ENCODE measurements at places on chromosomes 5 and 9.

DNA sequence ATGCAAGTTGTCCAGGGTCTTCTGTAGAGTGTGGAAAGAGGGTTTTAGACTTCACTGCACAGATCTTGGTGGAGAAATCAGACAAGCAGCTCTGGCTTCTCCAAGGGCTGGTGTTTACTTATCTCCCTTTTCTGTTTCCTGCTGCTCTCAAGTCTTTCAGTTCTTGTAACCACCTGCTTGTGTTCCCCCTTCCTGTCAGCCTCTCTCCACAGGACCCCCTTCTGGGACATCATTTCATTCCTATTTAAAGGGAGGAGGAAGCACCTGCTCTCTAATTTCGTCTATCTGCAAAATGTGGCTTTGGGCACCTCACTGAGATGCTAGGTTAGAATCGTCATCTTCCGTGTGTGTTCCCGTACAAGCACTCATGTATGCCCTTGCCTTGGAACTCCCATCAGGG lies 636.2 kb downstream of the MTRR start:
- no peak for DNase-seq

DNA sequence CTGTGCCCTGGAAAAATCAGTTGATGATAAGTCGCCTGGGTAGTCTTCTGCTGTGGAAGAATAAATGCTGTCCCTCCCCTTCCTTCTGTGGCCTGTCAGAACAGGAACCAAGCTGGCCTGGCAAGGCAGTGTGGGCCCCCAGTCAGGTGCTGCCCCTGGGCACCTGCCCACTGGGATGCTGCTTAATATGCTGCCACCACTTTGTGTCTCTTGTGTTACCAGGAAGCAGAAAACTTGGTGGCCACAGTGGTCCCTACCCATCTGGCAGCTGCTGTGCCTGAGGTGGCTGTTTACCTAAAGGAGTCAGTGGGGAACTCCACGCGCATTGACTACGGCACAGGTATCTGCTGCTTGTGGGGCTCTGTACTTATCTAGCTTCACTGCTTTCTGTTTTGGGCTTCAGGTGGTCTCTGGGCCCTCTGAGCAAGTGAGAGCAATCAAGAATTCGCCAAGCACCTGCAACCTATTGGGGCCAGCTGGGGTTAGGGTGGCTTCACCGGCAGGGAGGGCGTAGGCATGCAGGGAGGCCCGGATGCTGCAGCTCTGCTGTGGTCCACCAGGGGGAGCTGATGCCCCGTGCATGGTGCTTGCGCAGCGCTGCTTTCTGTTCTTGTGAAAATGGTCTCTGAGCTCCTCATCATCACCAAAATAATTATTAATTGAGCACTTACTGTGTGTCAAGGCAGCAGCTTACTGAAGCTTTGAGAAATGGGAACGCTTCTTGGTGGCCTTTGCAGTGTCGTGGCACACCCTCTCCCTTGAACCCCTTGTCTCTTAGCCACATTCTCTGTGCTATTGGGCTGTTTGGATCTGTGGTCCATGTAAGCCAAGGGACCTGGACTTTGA lies 20.3 kb downstream of the PTPA start:
- DNase-seq, result peak; percentile 89

DNA sequence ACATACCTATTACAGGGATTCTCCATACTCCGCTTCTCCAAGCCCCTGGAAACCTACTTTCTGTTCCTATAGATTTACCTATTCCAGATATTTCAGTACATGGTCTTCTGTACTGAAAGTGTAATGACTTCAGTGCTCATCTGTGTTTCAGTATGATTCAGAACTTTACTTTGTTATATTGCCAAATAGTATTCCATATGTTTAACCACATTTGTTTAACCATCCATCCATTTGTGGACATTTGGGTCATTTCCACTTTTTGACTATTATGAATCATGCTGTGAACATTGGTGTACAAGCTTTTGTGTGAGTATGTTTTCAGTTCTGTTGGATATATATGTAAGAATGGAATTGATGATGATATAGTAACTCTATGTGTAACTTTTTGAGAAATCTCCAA lies 188.9 kb downstream of the PDZD2 start:
- peak; percentile 48 for DNase-seq

GRCh38 chr5:102834438-102834964 lies 79.4 kb downstream of the PAM start:
- DNase-seq, result no peak

- DNase-seq, result no peak
Observed at GRCh38 chr5:98341038-98342032, 432.1 kb upstream of the RGMB start.

- DNase-seq, result no peak
Observed at GRCh38 chr5:23412515-23412914, 94.9 kb upstream of the PRDM9 start.

- no peak for DNase-seq
Observed at GRCh38 chr9:117412841-117413240, 2.0 kb downstream of the ASTN2 start.

Data from RWPE1 (cell line).